Activated CD8-positive, alpha-beta T cell treated with anti-CD3 and anti-CD28 coated beads, Interleukin-2, amount 10 ng/mL, durations not matched to agents 7 days and 5 days (primary cell): ENCODE measurements at places on chromosomes 12 and 14. TPM values are rescaled to one million over a fixed set of nuclear protein-coding genes. Genes with fewer than 3 reads are reported as not detected.

DNA sequence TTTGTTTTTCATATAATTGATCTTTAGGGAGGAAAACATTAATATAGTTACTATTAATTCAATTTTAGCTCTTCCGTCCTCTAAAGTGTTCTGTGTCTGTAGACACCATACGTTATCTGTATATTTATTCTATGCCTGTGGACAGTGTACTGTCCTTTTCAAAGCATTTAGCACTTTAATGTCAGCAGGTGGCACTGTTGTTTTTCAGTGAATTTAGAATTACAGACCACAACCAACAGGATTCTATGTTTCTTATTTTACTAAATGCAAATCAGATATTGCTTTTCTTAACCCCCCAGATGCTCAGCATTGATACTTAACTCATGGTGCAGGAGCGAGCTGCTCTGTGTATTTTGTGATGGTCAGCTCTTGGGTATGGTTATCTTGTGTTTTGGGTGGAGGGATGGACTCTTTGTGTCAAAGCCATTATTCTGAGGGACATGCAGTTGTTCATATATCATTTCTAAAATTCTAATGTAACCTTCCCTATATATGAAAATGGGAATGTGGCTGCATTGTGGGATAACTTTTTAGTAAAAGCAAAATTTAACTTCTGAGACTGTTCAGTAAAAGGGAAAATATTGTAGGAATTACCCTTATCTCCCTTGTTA lies 65.2 kb downstream of the PAPOLA start:
- no peaks in the 10 kb centered on the region for H3K4me1 ChIP-seq
- no peak for DNase-seq
- H3K36me3 ChIP-seq = peaks cover 39% of the 10 kb centered on the region
- no peak overlapping the region for H3K27ac ChIP-seq
- no peak overlapping the region for H3K4me3 ChIP-seq

DNA sequence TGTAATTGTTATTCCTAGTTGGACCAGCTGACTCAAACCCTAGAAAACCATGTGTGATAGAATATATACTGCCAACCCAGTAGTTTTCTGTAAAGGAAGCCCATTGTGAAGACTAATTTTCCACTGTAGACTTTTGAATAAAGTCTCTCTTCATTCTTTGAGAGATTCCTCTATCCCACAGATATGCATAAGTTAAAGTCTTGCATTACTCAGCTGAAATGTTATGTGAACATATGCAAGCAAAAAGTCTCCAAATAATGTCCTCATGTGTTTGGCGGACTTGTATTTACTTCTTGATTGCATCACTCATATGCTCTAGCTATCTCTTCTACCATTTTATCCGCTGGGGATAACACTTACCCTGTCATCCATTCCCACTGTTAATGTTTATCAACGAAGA lies 35.1 kb upstream of the OTOGL start:
- DNase-seq = no peak
- no peak overlapping the region for H3K4me3 ChIP-seq
- H3K27ac ChIP-seq = no peak overlapping the region
- no peaks in the 10 kb centered on the region for H3K4me1 ChIP-seq

DNA sequence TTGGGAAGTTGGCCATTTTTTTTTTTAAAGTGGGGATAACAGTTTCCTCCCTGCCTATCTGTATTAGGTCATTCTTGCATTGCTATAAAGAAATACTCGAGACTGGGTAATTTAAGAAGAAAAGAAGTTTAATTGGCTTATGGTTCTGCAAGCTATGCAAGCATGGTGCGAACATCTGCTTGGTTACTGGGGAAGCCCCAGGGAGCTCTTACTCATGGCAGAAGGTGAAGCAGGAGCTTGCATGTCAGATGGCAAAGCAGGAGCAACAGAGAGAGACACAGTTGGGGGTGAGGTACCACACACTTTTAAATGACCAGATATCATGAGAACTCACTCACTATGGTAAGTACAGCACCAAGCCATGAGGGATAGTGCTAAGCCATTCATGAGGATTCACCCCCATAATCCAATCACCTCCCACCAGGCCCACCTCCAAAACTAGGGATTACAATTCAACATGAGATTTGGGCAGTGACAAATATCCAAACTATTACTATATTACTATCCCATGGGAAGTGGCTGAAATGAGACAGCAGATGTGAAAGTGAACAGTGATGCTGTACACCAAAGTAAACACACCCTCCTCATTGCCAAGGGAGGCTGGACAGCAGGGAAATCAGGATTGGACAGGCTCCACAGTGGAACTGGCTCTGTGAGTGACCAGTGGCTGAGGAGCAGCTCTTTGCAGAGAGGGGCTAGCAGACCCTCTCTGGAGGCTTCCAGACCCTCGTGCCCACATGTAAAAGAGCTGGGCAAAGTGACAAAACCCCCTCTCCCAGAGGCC lies 40.5 kb downstream of the CRACR2A start:
- H3K27me3 ChIP-seq = no peaks in the 10 kb centered on the region
- H3K27ac ChIP-seq = no peak overlapping the region
- no peak for DNase-seq
- H3K4me3 ChIP-seq = no peak overlapping the region
- peaks cover 10% of the 10 kb centered on the region for H3K4me1 ChIP-seq

- H3K27ac ChIP-seq = no peak overlapping the region
- H3K27me3 ChIP-seq = no peaks in the 10 kb centered on the region
- no peak overlapping the region for H3K4me3 ChIP-seq
- H3K4me1 ChIP-seq = no peaks in the 10 kb centered on the region
- H3K36me3 ChIP-seq = no peaks in the 10 kb centered on the region
Measured at GRCh38 chr12:67710582-67710981, 62.0 kb downstream of the DYRK2 start.

DNA sequence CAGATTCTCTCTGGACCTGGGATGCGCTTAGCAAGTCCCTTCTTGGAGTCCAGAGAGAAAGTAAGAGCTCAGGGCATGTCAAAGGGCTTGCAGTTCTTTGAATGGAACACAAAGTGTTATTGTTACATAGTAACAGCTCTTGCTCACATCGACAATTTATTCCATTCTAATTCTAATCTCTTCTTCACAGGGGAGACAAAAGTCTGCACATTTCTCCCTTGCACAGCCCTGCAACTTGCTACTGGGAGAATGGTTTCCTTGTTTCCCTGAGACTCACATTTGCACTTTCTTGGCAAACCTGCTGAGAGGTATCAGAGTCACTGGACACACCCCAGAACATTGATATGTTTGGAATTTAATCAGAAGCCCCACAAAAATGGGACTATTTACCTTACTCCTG lies 209.9 kb upstream of the IGF1 start:
- no peak for DNase-seq
- H3K4me1 ChIP-seq = no peaks in the 10 kb centered on the region
- no peak overlapping the region for H3K27ac ChIP-seq
- no peaks in the 10 kb centered on the region for H3K36me3 ChIP-seq

DNA sequence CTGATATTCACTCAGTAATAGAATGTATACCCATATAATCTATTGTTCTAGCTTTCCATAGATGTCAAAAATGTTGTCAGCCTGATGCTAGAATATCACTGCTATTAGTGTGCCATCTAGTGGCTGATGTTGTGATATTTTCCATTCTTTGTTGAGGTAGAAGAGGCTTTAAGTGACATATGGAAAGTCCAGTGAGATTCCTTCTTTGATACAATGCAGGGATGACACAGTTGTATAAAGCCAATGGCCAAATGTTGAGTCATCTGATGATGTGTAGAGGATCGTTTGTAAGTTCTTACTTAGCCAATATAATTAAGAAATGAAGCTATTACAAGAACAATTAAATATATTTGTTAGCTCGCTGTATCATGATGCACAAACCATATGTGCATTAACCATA lies 58.1 kb upstream of the PCED1B start:
- H3K36me3 ChIP-seq = no peaks in the 10 kb centered on the region
- H3K4me1 ChIP-seq = no peaks in the 10 kb centered on the region
- peak; percentile 41 for DNase-seq
- H3K27me3 ChIP-seq = peaks cover 34% of the 10 kb centered on the region

DNA sequence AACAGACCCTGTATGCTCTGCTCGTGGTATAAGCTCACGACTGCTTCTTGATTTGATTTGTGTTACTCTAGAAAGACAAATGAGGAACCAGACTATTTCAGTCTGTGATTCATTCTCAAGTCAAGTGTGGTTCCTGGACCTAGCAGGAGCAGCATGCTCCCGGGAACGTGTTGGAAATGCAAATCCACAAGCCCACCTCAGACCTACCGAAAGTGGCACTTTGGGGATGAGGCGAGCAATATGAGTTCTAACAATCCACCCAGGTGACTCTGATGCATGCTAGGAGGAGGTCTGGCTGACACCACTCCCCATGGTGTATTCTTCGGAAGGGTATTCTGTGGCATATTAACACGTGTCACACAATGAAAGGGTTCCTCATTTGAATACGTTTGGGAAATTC lies 59.5 kb upstream of the TMX1 start:
- H3K36me3 ChIP-seq = no peaks in the 10 kb centered on the region
- no peak for DNase-seq
- H3K4me1 ChIP-seq = no peaks in the 10 kb centered on the region

Gene DDHD1
- total RNA-seq = 51.8 TPM

Gene RILPL1
- 0.92 TPM for total RNA-seq

Gene KRT1
- not detected for total RNA-seq

Gene FLVCR2
- total RNA-seq = 0.79 TPM

Gene LALBA
- not detected for total RNA-seq

Gene NGB
- total RNA-seq = not detected

Gene ASPG
- not detected for total RNA-seq
